Ureter (tissue), 1 donor: ENCODE measurements at places on chromosomes 1 and 21.

GRCh38 chr1:197928849-197929336 is 11.7 kb downstream of the LHX9 start:
- DNase-seq, result no peak

- peak; percentile 82 for DNase-seq
Observed at GRCh38 chr1:113981962-113982931, 3.0 kb downstream of the OLFML3 start.

DNA sequence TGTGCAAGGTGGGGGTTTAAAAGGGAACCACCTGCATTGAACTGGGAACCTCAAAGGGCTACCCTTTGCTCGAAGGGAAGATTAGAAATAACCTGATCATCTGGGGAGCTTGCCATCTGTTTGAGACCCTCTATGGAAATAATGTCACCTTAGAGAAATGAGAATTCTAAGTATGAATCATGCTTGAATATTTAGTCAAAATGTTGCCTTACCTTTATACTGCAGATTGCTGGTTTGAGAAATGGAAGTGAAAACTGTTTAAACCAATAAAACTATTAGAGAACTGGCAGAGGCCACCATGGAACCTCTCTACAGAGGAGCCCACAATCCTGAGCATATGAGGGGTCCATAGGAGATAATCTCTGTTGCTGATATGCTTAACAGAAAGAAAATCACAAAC is 131.2 kb upstream of the FAM78B start:
- no peak for DNase-seq

DNA sequence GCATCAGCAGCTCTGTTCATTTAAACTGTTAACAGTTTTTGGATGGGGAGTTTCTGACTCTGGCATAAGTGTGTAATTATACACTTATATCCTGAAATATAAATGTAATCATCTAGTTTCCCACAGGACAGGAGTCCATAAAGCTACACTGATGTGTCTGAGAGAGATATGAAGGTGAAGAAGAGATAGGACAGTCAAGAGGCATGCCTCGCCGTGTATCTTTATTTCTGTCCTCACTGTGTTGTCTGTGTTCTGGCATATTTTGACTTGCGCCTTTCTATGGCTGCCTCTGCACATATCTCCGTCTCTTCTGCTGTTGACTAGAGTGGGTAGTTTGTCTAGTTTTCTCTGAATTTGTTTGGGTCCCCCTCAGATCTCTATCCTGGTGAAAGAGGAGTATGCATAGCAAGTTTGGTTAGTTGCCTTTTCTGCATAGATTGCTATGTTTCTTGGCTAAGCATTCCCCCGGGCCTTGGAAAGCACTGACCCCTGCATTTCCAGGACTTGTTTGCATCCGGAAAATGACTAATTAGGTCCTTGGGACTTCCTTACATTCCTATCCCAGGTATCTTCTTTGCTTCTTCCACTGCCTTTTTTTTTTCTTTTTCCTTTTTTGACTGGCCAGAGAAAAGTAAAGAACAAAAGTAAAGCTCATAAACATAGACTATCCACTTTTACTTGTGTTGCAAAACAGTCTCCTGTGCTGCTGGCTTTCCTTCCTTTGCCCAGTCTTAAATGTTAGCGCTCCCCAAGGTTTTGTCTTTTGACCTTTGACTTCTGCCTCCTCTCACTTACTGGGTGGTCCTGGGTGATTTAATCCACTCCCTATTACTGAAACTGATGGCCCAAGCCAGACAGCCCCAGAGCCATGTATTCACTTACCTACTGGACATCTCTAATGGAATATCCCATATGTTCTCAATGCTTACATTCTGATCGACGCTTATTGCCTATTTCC is 27.6 kb upstream of the CNN3 start:
- no peak for DNase-seq

- DNase-seq, result no peak
Observed at GRCh38 chr1:203999618-204000017, 73.3 kb upstream of the SOX13 start.

GRCh38 chr1:15343729-15344128 is 66.0 kb upstream of the EFHD2 start:
- DNase-seq, result no peak

- DNase-seq, result no peak
Observed at GRCh38 chr1:24149866-24150233, 6.9 kb upstream of the IL22RA1 start.

DNA sequence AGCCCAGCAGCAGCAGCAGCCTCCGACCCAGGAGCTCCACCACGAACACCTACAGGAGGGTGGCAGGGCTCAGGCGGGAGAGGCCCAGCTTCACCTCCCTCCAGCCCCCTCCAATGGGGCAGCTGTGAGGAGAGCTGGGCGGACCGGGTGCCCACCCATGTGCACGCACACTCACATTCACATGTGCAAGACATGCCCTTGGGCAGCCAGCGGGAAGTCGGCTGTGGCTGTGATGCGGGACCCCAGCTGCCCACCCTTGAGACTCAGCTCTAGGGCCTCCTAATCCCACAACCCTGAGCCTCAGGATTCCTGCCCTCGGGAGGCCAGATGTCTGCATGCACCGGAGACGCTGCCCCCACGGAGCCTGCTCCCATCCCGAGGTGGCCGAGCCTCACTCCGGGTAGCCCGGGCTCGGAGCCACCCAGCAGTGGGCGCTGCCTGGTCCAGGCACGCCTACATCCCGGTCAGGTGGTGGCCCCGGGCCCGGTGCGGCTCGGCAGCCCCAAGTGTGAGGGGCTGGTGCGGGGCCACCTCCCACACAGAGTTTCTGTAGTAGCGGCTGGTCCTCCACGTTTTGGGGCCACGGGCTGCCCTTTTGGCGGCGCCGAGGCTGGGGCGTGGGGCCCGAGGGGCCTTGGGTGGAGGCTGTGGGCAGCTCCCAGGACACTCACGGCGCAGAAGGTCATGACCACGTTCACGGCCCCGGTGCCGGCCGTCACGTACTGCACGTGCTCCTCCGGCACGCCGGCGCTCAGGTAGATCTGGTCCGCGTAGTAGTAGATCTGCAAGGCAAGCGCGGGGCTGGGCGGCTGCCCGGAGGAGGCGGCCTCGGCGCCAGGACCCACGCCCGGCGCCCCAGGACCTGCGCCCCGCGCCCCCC is 12.9 kb upstream of the SLC2A7 start:
- DNase-seq, result no peak

- no peak for DNase-seq
Observed at GRCh38 chr1:236113324-236114032, 28.9 kb upstream of the GPR137B start.
